NCI-H1694 (cell line): ENCODE measurements at places on chromosomes 5 and 9.

DNA sequence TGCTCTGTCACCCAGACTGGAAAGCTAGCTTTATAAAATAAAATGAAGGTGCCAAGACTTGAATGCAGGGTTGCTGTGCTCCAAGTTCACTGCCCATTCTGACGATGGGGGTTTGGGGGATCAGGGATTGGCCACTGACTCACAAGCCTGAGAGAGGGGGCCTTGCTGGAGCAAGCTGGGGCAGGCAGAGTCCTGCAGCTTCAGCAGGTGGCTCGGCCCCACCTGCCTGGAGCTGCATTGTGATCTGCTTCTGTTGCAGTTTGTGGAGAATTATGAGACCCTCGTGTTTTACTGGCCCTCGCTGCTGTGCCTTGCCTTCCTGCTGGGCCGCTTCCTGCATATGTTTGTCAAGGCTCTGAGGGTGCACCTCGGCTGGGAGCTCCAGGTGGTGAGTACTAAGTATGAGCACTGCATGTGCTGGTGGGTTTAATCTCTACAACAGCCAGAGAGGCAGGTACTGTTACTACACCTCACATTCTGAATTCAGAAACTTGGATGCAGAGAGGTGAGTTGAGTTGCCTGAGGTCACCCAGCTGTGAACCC is 31.1 kb upstream of the CCDC180 start:
- no peak for DNase-seq

- no peak for DNase-seq
Observed at GRCh38 chr5:43589310-43589709, 13.7 kb upstream of the NNT start.

- DNase-seq: no peak
Observed at GRCh38 chr5:40914835-40915234, 5.5 kb downstream of the C7 start.

GRCh38 chr5:150613991-150614660 is 26.3 kb upstream of the SYNPO start:
- DNase-seq: no peak

DNA sequence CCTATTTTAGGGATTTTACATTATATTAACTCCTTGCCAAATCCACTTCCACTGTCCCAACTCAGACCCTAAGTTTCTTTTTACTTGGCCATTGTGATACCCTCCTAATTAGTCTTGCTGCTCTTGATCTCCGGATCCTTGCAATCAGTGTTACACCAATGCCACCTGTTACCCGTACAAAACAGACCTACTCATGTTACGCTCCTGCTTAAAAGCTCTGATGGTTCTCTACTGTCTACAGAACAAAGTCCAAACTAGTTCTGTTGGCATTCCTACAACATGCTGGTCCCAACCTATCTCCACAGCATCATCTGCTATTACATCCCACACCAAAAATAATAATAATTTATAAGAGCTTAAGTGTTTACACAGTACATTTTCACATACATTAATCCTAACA is 9.8 kb downstream of the ECPAS start:
- no peak for DNase-seq

- DNase-seq: no peak
Observed at GRCh38 chr5:124744170-124744971, 2.1 kb downstream of the ZNF608 start.
